ENCODE measurements at places on chromosomes 12 and 14. TPM values are rescaled to one million over a fixed set of nuclear protein-coding genes. Genes with fewer than 3 reads are reported as not detected.

Gene BCAT1
- 186 TPM for total RNA-seq

Gene FGF23
- total RNA-seq: not detected

Gene NPFF
- not detected for total RNA-seq

Gene HOXC9
- 0.40 TPM for total RNA-seq

Gene TMPRSS12
- total RNA-seq: not detected

Gene ITPK1
- total RNA-seq: 31.7 TPM

Gene NANOG
- not detected for total RNA-seq

Gene CPSF6
- 20.8 TPM for total RNA-seq

Gene DENND5B
- total RNA-seq: 10.9 TPM

Gene CIDEB
- 1.6 TPM for total RNA-seq

Gene FOXG1
- total RNA-seq: 1.6 TPM

Gene CCER1
- total RNA-seq: not detected

Gene OTOGL
- 0.07 TPM for total RNA-seq

Gene CCDC63
- not detected for total RNA-seq

Gene IQSEC3
- 0.17 TPM for total RNA-seq

Gene ST8SIA1
- 2.2 TPM for total RNA-seq

Gene NELL2
- total RNA-seq: not detected

Gene ASB2
- total RNA-seq: 0.52 TPM

Gene GPR137C
- total RNA-seq: 0.33 TPM

Gene CCDC184
- 2.2 TPM for total RNA-seq

Gene GSC
- total RNA-seq: not detected

Gene LTBP2
- total RNA-seq: 517 TPM

Gene ANKRD33
- 0.03 TPM for total RNA-seq

Gene CLSTN3
- total RNA-seq: 39.0 TPM

Gene FSCB
- not detected for total RNA-seq

Gene BORCS5
- total RNA-seq: 14.8 TPM

Gene TAS2R30
- 7.5 TPM for total RNA-seq

All from smooth muscle cell of the pulmonary artery (primary cell).